ENCODE measurements at places on chromosomes 11 and 22.

- H3K4me3 ChIP-seq: no peak overlapping the region
- H3K4me1 ChIP-seq: no peaks in the 10 kb centered on the region
- H3K27me3 ChIP-seq: peaks cover 4% of the 10 kb centered on the region
- no peak overlapping the region for H3K27ac ChIP-seq
- H3K36me3 ChIP-seq: no peaks in the 10 kb centered on the region
Observed at GRCh38 chr22:49403102-49403501, 424.6 kb downstream of the BRD1 start.

- DNase-seq: no peak
- H3K4me3 ChIP-seq: no peak overlapping the region
- no peaks in the 10 kb centered on the region for H3K4me1 ChIP-seq
- H3K27me3 ChIP-seq: no peaks in the 10 kb centered on the region
Observed at GRCh38 chr11:99383648-99384245, 363.0 kb downstream of the CNTN5 start.

DNA sequence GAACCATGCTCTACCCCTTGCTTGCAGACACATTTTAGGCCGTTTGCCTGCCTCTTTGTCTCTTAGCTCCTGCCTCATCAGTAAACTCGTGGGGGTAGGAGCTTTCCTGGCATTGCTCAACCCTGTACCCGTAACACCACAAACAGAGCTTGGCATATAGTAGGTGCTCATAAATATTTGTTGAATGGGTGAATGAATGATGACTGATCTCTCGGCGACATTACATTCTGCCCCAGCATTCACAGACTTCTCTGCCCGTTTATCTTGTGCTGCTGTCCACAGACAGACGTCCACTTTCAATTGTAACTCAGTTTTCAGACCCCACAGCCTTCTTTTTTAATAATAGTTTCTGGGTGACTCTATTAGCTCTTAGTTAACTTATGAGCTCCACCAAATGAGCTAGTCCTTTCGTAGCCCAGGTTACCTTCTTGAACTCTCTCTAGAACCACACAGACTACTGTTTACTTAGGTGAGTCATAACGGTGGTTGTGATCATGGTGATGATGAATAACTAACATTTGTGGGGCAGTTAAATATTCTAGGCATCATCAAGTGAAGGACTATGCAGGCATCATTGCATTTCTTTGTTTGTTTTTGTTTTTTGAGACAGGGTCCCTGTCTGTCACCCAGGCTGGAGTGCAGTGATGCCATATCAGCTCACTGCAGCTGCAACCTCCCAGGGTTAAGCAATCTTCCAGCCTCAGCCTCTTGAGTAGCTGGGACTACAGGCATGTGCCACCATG is 188.4 kb downstream of the ADAMTS15 start:
- H3K27ac ChIP-seq: no peak overlapping the region
- no peaks in the 10 kb centered on the region for H3K36me3 ChIP-seq
- peaks cover 12% of the 10 kb centered on the region for H3K27me3 ChIP-seq
- H3K4me3 ChIP-seq: no peak overlapping the region

GRCh38 chr11:14773755-14774154 is 118.3 kb downstream of the CYP2R1 start:
- H3K36me3 ChIP-seq: peaks cover 14% of the 10 kb centered on the region
- H3K4me3 ChIP-seq: no peak overlapping the region
- no peaks in the 10 kb centered on the region for H3K27me3 ChIP-seq
- DNase-seq: no peak
- H3K27ac ChIP-seq: no peak overlapping the region
- peaks cover 5% of the 10 kb centered on the region for H3K4me1 ChIP-seq

GRCh38 chr11:96043291-96043690 is 119.4 kb upstream of the MTMR2 start:
- no peak overlapping the region for H3K27ac ChIP-seq
- DNase-seq: no peak
- no peaks in the 10 kb centered on the region for H3K4me1 ChIP-seq

DNA sequence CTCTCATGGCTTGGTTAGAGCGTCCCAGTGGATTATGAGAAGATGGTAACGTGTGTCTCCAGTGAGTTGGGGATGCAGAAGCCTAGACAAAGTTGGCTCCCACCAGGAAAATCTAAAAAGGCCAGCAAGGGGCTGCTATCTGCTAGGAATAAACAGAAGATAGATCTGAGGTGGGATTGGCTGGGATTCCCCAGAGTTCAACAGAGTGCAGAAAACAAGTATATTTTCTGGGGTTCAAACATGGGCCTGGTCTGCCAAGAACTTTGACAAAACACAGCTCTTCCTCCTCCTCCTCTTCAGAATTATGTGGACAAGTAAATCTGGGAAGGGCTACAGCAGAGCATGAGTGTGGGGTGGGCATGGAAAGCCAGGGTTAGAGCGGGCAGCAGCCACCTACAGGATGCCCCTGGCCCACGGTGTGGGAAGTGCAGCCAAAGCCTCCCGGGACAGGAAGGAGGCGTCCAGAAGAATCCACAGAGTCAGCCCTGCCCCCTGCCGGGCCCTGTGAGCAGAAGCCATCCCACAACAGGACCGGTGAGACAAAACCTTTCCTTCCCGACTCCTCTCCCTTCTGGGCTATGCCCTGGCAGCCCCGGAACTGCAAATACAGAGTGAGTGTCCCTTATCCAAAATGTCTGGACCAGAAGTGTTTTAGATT is 67.1 kb downstream of the CD82 start:
- DNase-seq: peak; percentile 28
- H3K4me1 ChIP-seq: peaks cover 5% of the 10 kb centered on the region
- H3K36me3 ChIP-seq: no peaks in the 10 kb centered on the region
- H3K27me3 ChIP-seq: peaks cover 4% of the 10 kb centered on the region
- H3K4me3 ChIP-seq: no peak overlapping the region
- no peak overlapping the region for H3K27ac ChIP-seq

GRCh38 chr11:86753459-86753858 is 46.9 kb upstream of the PRSS23 start:
- H3K27me3 ChIP-seq: no peaks in the 10 kb centered on the region
- no peaks in the 10 kb centered on the region for H3K36me3 ChIP-seq
- H3K27ac ChIP-seq: no peak overlapping the region
- DNase-seq: no peak

DNA sequence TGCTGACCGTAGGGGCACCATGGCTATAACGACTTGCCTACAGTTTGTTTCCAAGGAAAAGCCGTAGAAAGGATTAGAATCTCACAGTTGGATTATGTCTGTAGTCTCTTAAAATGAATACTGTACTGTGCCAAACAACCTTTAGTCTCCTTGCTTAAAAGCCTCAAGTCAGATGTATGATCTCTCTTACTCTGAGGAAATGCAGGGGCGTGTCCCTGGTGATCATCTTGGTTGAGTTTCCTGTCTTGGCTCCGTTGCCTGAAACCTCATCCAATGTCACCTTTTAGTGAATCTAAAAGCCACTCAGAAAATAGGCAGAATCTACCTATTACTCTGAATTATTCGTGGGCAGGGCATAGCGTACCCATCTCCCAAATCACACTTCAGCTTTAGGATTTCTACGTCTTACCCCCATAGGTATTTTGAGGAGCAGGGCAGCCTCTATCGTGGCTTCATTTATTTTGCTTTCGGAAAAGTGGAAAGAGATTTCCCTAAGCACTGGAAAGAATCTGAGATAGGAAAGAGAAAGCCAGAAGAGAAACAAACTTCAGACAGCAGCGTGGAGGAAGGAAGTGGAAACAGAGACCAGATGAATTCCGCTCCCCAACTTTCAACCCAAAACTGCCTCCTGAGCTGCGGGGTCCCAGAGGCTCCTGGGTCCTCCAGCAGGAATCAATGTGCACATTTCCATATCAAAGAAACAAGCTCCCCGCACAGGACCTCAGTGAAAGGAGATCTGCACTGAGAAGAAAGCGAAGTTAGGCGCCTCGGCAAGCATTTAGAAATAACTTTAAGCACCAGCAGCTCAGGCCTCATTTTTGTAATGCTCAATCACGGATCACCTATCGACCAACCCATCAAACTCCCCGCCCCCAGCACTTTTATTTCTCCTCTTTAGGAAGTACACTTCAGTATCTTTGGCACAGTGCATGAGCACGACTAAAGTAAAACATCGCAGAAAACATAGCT is 245.8 kb downstream of the ETS1 start:
- no peaks in the 10 kb centered on the region for H3K36me3 ChIP-seq
- peak; percentile 44 for DNase-seq
- no peaks in the 10 kb centered on the region for H3K27me3 ChIP-seq
- H3K27ac ChIP-seq: peak overlapping the region; percentile 79
- peaks cover 56% of the 10 kb centered on the region for H3K4me1 ChIP-seq
- peak overlapping the region; percentile 27 for H3K4me3 ChIP-seq

- no peak overlapping the region for H3K4me3 ChIP-seq
- H3K27ac ChIP-seq: no peak overlapping the region
- DNase-seq: no peak
Observed at GRCh38 chr11:35845860-35846259, 98.0 kb upstream of the LDLRAD3 start.

GRCh38 chr11:120715239-120715638 is 203.7 kb downstream of the GRIK4 start:
- peaks cover 10% of the 10 kb centered on the region for H3K27me3 ChIP-seq
- no peaks in the 10 kb centered on the region for H3K36me3 ChIP-seq
- H3K4me3 ChIP-seq: peak overlapping the region; percentile 20

- no peaks in the 10 kb centered on the region for H3K4me1 ChIP-seq
- no peak overlapping the region for H3K4me3 ChIP-seq
- DNase-seq: peak; percentile 15
- H3K36me3 ChIP-seq: peaks cover 95% of the 10 kb centered on the region
- H3K27me3 ChIP-seq: no peaks in the 10 kb centered on the region
Observed at GRCh38 chr22:29290061-29290460, 16.4 kb upstream of the GAS2L1 start.

GRCh38 chr11:64385945-64386704 is 27.2 kb downstream of the RPS6KA4 start:
- peaks cover 3% of the 10 kb centered on the region for H3K27me3 ChIP-seq
- no peak overlapping the region for H3K4me3 ChIP-seq
- H3K36me3 ChIP-seq: no peaks in the 10 kb centered on the region
- no peak overlapping the region for H3K27ac ChIP-seq
- DNase-seq: no peak

DNA sequence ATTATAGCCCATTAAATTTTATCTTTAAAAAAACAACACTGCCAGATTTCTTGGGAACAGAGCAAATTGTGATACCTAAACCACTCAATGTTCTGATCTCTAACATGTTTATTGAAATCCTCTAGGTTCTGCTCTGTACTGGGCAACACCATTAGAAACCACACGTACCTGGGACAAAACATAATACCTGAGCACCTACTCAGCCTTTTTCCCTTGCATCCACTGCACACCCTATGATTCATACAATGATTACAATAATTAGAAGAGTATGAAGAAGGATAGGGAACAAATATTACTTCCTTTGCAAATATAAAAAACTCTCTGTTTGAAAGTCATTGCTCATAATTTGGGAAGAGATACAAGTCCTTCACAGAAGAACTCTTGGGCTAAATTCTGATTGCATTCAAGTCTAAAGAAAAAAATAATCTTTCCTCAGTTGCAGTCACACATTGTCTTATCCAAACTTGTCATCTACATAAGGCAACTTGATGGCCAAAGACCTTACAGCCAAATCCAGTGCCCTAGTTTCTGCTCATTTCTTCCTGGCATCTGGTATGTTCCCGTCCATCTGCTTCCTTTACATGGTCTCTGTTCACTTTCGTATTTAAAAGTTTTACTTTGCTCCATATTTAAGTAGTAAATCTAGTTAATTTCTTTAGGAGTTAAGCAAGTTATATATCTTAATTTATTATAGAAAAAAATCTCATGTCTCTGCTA is 407.4 kb downstream of the LRRC4C start:
- no peaks in the 10 kb centered on the region for H3K36me3 ChIP-seq
- no peaks in the 10 kb centered on the region for H3K4me1 ChIP-seq
- no peak overlapping the region for H3K27ac ChIP-seq
- DNase-seq: no peak
- no peak overlapping the region for H3K4me3 ChIP-seq

DNA sequence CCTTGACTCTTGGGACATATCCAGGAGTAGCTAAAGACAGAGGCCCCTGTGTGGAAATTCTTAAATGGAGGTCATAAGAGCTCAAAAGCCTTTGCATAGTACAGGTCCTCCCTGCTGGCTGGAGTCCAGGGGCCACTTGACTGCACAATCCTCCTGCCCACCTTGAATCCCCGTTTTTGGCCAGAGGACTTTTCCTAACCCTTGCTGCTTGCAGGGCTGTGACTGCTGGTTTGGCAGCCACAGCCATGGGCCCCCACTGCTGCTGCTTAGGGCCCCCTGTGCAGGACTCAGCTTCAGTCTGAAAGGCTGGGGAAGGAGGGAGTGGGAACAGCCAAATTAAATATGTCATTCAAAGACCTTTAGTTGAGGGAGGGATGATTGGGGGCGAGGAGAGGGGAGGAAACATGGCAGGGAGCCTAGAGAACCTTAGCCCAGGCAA is 33.4 kb downstream of the ARHGAP1 start:
- no peak overlapping the region for H3K27ac ChIP-seq
- DNase-seq: no peak
- peaks cover 32% of the 10 kb centered on the region for H3K4me1 ChIP-seq
- no peak overlapping the region for H3K4me3 ChIP-seq

GRCh38 chr22:49189871-49190270 is 637.8 kb downstream of the BRD1 start:
- H3K27ac ChIP-seq: no peak overlapping the region
- H3K27me3 ChIP-seq: peaks cover 2% of the 10 kb centered on the region
- no peak overlapping the region for H3K4me3 ChIP-seq
- no peak for DNase-seq

DNA sequence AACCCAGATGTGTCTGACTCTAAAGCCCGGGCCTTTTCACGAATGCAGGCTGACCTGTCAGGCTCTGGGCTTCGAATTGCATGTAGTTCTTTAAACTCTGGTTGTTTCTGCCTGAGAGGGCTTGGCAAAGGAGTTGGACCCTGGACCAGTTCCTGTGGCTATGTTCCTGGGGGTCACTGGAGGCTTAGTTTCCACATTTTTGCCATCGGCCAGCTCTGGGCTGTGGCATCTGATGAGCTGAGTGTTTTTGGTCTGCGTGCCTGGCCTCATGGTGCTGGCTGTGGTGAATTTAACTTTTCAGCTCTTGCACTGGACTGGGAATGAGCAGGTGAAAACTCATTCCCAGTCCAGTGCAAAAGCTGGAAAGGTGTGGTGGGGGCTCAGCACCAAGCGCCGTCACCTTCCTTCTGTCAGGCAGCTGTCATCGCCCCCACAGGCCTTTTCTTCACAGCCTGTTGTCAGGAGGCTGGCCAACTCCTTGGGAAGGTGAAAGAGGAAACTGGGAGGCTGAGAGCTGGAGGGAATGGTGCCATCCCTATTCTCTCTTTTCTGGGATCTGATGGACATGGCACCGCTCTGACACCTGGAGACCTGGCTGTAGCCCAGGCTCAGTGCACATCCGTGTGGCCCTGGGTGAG is 123.6 kb downstream of the ADAMTS15 start:
- DNase-seq: no peak
- no peaks in the 10 kb centered on the region for H3K36me3 ChIP-seq
- no peaks in the 10 kb centered on the region for H3K4me1 ChIP-seq
- no peak overlapping the region for H3K27ac ChIP-seq
- no peaks in the 10 kb centered on the region for H3K27me3 ChIP-seq

- no peak for DNase-seq
- no peaks in the 10 kb centered on the region for H3K4me1 ChIP-seq
- H3K27me3 ChIP-seq: no peaks in the 10 kb centered on the region
- H3K27ac ChIP-seq: no peak overlapping the region
- no peaks in the 10 kb centered on the region for H3K36me3 ChIP-seq
Observed at GRCh38 chr11:70029861-70030380, 48.2 kb upstream of the ANO1 start.

- no peak overlapping the region for H3K4me3 ChIP-seq
- no peaks in the 10 kb centered on the region for H3K4me1 ChIP-seq
- no peak overlapping the region for H3K27ac ChIP-seq
- no peaks in the 10 kb centered on the region for H3K27me3 ChIP-seq
Observed at GRCh38 chr11:28636033-28636432, 527.8 kb downstream of the METTL15 start.

All from CD4-positive, alpha-beta T cell (primary cell).